Activated T-cell treated with anti-CD3 and anti-CD28 coated beads, Interleukin-2, amount 50 U/mL, for 48 hours (primary cell): ENCODE measurements at places on chromosomes 12 and 14.

DNA sequence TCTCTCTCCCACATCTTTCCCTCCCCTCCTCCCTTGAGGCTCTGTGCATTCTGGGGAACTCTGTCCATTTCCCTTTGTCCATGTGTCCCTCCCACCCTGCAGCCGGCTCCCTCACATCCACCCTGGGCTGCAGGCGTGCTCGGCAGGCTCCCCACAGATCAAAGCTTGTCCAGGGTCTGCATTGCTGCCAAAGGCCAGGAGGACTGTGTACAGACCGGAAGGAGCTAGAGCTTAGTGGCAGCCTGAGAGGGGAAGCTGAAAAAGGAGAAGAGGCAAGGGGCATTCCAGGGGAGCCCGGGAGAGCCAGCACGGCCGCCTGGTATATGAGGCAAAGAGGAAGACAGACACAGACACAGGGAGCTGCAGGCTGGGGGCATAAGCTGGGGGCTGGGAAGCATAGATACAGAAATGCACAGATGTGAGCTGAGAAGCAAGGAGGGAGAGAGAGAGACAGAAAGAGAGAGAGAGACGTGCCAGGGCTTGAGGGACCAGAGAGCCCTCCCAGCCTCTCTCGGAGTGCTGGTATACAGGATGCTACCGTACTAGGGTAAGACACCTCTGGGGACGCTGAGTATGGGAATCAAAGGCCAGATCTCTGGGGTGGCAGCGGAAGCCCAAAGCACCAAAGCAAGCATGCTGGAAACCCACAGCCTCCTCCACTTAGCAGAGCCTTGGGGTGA is 3.3 kb downstream of the CD4 start:
- DNase-seq = no peak

- DNase-seq = no peak
Measured at GRCh38 chr12:117574655-117575054, 213.2 kb upstream of the NOS1 start.

DNA sequence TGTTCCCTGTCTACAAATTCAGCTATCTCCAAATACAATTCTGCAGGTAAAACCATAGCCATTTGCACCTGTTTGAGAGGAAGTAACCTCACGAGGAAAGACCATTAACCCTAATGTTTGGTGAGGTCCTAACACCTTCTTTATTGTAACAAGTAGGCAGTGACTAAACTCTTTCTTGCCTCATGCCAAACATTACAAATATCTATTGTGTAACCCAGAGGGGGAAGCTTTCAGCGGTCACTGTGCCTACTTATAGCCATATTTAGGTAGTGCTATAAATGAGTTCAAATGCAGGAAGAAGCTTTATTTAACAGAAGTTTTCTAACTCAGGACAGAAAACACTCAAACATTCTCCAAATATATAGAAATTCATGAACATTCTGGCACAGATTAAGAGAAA is 252.7 kb downstream of the LRFN5 start:
- DNase-seq = no peak

DNA sequence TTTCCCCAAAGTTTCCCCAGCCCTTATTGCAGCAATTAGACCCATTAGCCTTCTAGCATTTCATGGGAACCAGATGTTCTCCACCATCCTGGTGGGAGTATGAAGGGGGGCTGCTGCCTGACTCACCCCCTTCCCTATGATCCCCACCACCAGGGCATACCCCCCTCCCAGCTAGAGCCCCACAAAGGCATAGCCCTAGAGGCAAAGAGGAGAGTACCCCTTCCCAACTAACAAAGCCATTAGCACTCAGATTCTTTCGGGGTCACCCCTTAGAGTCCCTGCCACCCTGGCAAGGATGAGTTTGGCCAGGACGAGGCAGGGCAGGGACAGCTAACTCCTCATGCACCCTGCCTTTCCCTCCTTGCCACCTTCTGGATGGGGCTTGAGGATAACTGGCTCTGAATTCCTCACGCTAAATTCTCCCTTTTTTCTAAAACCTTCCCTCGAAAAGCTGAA is 9.2 kb downstream of the RARG start:
- DNase-seq = peak; percentile 26

DNA sequence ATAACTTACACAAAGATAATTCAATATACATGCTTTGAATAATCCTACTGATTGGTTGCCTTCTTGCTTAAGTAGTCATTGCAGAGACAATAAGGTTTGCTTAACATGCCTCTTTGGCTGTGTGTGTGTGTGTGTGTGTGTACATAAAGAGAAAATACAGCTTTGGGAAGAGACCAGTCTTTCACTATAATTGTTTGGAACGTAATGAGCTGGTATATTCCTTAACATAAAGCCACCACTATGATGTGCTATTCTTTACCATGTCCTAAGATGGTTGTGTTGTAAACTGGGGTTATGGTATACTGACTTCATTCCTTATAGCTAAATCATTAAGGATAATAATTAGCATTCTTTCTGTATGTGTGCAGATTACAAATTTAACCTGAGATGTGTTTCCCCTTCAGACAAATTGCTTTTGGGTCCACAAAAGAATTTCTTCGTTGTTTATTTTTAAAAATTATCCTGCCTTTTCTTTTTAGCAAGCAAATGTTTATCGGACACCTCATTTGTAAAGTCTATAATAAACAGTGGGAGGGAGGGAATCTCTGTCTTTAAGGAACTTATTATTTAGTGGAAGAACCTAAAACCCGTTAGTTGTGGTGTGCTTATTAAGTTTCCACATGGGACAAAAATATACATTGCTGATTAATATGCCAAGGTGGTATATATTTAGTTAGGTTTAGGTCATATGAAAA is 74.4 kb downstream of the TMX1 start:
- no peak for DNase-seq

DNA sequence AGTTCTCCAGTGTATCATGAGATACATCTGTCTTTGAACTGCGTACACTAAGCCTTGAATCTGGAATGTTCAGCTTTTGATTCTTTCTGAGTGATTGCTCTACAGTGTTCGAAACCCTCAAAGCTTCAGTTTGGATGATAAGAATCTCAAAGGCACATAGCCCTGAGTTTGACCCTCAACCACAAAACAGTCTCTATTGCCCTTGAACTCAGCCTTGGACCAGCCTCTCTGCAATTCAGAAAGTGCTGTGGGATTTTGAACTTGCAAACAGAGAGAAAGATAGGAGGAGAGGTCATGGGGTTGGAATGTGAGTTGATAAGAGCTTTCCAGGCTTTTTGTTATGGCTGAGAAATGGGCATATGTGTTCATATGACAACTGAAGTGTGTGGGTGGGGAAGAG is 100.3 kb downstream of the MYRFL start:
- no peak for DNase-seq

DNA sequence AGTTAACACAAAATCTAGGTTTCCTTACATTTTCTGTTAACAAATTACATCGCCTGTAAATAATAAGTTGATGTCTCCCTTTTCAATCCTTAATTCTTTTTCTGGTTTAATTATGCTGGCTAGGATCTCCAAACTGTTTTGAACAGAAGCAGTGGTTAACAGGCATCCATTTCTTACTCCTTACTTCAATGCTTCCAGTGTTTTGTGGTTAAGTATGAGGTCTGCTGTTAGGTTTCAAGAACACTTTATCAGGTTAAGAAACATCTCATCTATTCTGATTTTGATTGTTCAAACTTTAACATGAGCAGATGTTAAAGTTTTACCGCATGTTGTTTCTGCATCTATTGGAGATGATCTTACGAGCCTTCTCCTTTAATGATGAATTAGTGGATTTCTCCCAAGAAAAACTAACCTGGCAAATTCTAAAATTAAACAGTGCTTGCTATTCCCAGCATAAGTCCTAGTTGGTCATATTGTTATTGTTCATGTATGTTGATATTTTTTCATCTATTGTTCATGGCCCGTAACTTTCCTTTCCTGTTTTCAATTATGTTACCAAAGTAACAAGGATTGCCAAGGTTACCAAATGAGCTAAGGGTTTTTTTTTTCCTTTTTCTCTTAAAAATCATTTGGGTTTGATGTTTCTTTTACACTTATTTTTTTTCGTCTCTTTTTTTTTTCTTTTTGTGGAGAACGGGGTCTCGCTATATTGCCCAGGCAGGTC is 33.4 kb downstream of the POLE start:
- no peak for DNase-seq

- DNase-seq = no peak
Measured at GRCh38 chr14:92556863-92557543, 43.4 kb downstream of the RIN3 start.

DNA sequence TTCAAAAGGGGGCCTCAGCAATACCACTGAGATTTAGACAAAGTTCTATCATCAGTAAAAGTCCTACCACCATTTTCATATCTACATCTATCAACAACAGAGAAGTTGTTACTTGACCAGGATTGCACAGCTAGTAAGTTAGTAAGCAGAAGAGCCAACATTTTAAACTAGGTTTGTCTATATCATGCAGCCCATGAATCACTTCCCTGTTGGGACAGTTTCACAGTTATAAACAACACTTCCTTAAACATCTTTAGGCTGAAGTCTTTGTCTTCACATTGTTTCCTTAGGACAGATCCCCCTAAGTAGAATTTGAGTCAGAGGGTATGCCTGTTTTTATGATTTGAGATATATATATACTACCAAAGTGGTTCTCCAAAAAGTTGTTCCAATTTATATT is 68.5 kb downstream of the DAO start:
- no peak for DNase-seq

GRCh38 chr12:72448089-72448488 is 175.9 kb downstream of the TRHDE start:
- no peak for DNase-seq

GRCh38 chr12:51686727-51687126 is 95.7 kb downstream of the SCN8A start:
- no peak for DNase-seq

GRCh38 chr12:132243596-132244310 is 85.6 kb downstream of the GALNT9 start:
- DNase-seq = no peak

DNA sequence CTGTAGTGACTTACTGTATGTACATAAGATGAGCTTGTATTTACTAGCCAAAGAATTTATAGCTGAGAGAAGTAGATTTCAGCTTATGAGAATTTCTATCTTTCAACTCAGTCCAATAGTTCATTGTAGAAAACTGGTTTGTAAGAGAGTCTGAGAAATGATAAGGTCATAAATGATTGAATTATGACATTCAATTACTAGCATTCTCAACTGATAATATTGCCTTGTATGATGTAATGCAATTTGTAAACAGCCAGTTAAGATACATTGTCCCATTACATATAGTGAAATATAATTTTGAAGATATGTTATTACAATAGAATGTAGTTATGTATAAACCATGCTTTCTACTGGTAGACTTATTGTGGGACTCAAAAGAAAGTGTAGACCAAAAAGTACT is 42.5 kb upstream of the STRAP start:
- DNase-seq = no peak

DNA sequence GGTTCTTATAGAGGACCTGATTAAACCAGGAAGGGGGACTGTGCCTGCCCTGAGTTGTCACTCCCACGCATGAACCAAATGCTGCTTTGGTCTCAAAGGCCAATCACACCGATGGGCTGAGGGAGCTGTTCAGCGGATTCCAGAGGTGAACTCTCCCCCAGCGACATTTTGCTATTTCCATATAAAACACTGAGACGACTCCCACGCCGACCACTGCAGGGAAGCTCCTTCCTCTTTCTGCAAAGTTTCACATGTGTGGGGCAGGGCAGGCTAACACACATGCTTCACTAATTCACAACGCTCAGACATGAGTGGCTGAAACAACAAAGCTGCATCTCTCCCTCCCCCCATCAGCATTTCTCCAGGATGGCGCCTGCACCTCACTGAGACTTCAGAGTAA is 37.8 kb upstream of the TMEM132D start:
- no peak for DNase-seq

- DNase-seq = no peak
Measured at GRCh38 chr14:40336846-40337245, 904.6 kb upstream of the FBXO33 start.

- DNase-seq = no peak
Measured at GRCh38 chr14:53523226-53523625, 370.1 kb upstream of the DDHD1 start.

GRCh38 chr12:68807576-68808387 is at the start of gene MDM2:
Gene MDM2, plus strand, starts transcription at chr12:68808177. Its CDS starts 301 bp downstream, at chr12:68808478.
- DNase-seq = peak; percentile 96

- no peak for DNase-seq
Measured at GRCh38 chr14:33943096-33943883, 7.6 kb downstream of the EGLN3 start.

- DNase-seq = no peak
Measured at GRCh38 chr12:103626498-103626897, 39.4 kb downstream of the STAB2 start.

DNA sequence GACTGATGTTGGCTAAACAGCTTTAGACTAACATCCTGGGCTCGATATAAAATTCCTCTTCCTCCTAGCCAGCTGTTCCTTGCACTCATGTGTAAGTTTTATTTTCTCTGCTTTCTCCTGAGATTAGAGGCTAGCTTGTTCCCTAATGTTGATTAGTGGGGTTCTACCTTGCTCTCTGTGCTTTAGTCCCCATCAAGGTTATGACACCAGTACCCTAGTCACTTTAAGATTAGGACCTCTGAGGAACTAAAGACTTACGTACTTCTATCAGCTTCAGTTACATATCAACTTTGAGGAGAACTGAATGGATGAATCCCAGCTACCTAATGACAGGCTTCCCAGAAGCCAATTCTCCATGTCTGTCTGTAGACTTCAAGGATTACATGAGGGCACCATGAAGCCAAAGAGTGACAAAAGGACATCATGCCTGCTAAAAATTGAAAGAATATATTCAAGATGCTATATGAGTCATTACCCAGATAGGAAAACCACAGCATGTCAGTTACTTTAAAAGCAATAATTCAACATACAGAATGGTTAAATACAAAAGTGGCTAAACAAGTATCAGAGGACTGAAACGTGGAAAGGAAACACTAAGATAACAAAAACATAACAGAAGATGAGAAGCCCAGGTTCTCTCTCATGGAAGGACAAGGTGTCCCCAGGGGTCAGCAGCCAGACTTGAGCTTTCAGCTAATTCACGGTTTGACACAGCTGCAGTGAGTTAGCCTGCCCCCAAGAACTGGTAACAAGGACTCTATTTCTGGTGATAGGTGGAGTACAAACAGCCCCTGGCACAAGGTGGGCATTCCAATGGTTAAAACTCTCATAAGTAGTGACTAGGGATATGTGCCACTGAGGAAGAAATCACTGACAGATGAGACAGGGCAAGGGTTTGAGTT is 20.4 kb downstream of the ADAM20 start:
- no peak for DNase-seq

DNA sequence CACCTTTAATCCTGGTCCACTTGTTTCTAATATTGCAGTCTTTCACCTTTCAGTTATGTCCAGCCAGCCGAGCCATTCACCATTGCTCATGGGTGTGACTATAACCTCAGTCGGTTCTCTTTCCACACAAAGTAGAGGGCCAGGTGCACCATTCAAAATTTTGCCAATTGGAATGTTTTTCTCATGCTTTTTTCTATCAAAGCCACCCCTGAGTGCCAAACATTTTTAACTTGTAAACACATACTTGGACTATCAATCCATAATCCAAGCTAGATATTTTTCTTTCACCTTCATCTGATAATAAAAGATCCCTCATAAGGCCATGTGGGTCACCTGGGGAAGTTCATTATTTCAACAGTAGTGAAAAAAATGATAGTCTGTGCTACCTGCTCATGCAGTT is 52.4 kb downstream of the CCER1 start:
- no peak for DNase-seq

GRCh38 chr14:85714069-85714468 is 184.1 kb downstream of the FLRT2 start:
- no peak for DNase-seq

- no peak for DNase-seq
Measured at GRCh38 chr12:45615268-45615667, 114.2 kb upstream of the ARID2 start.

GRCh38 chr12:116884871-116885270 is 3.6 kb upstream of the HRK start:
- no peak for DNase-seq

- DNase-seq = no peak
Measured at GRCh38 chr14:23643533-23644194, 7.5 kb downstream of the DHRS2 start.
